ENCODE measurements at places on chromosomes 13 and 19.

DNA sequence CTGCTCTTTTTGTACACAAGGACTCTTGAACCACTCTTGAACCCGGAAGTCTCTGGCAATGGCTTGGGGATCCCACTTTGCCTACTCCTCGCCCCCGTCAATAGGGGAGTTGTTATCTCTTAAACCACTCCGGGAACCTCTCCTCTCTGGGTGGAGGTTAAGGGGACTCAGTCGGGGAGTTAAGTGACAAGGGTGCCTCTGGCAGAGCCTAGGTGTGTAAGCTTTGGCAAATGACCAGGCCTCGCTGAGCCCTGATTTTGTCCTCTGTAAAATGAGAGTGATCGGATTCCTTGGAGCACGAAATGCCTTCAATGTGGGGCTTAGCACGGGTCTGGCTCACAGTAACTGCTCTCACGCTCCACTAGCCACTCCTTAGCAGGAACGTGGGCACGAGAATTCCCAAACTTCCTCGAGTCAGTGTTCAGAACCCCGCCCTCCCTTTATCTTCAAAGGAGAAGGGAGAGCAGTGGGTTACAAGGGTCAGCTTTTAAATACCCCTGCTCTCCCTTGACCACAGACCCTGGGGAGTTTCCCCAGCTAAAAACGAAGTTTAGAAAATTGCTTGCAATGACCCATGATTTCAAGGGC lies 193.3 kb downstream of the KATNAL1 start:
- DNase-seq, result no peak

DNA sequence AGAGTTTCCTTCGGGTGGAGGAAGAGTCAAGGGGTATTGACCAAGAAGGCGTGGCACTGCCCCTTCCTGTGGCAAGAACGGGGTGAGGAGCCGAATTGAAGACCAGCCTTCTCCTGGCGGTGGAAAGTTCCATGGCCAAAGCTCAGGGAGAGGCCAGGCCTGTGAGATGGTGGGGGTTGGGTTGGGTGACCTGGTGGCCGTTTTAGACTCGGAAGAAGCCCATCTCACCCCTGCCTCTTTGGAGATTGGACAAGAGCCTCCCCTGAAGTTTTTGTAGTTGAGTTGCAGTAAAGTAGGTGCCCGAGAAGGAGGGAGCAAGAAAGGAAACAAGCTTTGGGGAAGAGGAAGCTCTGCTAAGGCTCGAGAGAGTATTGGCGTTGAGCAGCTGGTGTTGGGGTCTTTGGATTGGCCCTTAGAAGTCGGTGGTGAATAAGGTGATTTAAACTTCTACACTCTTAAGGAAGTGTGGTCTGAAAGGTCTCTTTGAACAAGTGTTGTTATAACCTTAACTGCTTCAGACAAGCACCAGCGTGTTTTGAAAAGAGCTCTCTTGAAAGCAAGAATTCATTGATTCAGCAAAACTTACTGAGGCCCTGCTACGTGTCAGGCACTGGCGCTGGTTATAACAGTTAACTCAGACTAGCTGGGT lies 964 bp downstream of the SPINT2 start:
- DNase-seq, result peak; percentile 43

- DNase-seq, result peak; percentile 12
Measured at GRCh38 chr19:3857449-3858003, 11.3 kb downstream of the ZFR2 start.

GRCh38 chr13:27712421-27712820 lies 79.9 kb upstream of the GSX1 start:
- no peak for DNase-seq

DNA sequence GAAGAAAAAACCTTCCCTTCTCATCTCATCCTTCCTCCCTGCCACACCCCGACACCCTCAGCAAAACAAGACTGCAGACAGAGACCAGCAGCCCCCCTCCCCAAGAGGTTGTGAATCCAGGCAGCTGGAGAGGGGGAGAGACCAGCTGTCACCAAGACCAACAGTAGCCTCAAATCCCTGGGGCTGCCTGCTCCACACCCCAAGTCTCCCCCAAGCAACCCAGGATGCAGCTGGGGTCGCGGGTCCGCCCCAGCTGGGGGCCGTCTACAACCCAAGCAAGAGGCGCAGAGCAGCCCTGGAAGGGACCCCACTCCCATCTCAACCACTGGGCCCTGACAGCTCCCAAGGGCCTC lies 7.1 kb downstream of the KLF16 start:
- no peak for DNase-seq

DNA sequence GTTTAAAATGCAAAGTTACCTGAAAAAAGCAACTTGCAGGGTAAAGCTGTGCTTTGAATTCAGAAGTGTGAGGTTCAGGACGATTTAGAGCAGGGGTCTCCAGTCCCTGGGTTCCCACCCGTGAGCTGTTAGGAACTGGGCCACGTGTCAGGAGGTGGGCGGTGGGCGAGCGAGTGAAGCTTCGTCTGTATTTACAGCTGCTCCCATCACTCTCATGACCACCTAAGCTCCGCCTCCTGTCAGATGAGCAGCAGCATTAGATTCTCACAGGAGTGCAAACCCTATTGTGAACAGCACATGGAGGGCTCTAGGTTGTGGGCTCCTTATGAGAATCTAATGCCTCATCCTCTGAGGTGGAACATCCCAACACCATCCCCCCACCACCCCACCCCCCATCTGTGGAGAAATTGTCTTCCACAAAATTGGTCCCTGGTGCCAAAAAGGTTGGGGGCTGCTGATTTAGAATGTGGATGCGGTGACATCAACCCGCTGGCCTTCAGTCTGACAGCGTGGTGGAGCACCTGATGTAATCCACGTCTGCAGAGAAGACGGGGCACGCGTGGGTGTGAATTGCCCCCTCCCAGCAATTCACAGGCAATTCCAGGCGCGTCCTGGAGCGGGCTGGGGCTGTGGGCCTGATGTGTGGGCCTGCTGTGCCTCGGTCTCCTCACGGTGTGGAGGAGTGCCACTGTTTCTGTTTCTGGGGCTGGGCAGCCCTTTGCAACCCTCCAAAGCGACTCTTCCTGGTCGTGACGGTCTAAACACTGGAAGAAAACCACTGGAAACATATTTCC lies 214.0 kb upstream of the SOX1 start:
- DNase-seq, result peak; percentile 56

GRCh38 chr19:9058905-9059667 lies 27.8 kb upstream of the OR1M1 start:
- DNase-seq, result no peak

- no peak for DNase-seq
Measured at GRCh38 chr13:30110301-30111070, 196.9 kb downstream of the KATNAL1 start.

- DNase-seq, result no peak
Measured at GRCh38 chr19:28492201-28492600, 720.8 kb downstream of the UQCRFS1 start.

DNA sequence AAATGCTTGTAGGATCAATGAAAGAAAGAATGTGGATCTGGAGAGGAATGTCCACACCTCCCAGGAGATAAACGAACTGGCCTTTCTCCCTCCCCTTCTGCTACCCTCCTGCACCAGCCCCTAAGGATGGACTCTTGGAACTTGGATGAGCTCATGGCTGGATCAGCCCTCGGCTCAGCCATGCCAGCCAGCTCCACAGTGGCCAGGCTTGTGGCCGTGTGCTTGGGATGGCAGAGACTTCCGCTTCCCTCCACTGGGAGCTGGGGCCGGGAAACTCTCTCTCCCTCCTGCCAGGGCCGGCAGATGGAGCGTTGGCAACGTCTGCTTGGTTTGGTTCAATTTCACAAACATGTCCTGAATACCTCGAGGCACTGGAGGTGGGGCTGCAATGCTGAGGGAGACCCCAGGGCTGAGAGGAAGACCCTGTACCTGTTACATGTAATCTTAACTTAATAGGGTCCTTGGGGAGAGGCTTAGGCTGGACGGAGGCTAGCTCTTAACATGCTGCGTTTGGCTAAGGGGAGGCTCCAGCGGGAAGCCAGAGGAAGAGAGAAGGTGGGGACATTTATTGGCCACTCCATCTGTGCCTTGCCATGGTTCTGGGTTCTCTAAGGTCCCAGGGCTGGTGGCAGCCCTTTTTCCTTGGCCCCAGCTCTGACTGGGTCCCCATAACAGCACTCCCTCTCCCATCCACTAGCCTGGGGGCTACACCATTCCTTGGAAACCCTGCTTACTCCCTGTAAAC lies 152.5 kb downstream of the IER2 start:
- no peak for DNase-seq

GRCh38 chr13:97555034-97555433 lies 121.1 kb downstream of the RAP2A start:
- DNase-seq, result no peak

DNA sequence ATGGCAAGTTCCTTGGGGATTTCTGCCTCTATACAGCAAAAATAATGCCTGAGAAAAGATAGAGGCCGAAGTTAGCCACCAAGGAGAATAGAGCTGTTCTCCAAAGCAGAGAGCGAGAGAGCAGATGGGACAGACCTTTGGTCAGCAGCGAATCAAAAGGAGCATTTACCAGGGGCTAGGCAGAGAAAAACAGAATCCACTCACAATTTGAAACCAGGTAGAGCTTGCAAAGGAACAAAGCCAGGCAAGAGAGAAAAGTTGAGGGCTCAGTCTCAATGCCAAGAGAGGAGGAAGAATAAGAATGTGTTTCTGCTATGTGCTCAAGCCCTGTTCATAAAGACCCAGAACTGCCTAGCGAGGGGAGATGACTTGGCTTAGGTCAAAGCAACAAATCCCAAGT lies 112.8 kb downstream of the DCT start:
- no peak for DNase-seq

- no peak for DNase-seq
Measured at GRCh38 chr13:77503398-77503797, 32.1 kb upstream of the SCEL start.

GRCh38 chr19:29549105-29550070 lies 23.6 kb downstream of the VSTM2B start:
- DNase-seq, result no peak

DNA sequence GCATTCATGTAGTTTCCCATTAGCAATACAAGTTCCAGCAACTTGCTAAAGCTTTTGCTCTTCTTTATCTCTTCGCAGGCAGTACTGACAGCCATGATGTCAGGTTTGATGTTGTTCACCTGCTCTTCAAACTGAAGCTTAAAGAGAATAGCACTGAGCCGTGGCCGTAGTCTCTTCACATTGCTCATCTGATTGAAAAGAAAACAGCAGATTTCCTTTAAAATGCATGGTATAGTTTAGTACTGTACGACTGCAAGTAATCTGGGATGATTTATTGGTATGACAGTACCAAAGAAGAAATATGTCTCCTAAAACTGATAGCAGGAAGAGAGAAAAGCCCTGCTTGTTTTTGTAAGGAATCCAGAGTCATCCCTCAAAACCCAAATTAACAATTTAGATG lies 284.4 kb downstream of the DIAPH3 start:
- DNase-seq, result no peak

DNA sequence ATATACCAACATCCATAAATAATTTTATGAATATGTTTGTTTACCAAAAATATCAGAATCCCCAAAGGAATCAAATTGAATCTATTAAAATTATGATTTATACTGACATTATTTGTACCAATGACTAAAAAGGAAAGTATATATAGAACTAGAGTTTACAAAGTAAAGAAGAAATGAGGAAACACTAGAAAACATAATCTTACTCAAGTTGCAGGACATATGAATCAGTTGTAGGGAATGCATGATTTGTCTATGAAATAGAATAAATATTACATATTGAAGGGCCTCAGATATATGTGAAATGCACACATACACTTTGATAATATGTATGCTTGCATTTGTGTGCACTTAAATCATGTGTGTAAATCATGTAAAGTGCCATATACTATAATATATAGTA lies 1466.4 kb downstream of the EFNB2 start:
- DNase-seq, result no peak

- no peak for DNase-seq
Measured at GRCh38 chr13:91639330-91639729, 240.9 kb downstream of the GPC5 start.

DNA sequence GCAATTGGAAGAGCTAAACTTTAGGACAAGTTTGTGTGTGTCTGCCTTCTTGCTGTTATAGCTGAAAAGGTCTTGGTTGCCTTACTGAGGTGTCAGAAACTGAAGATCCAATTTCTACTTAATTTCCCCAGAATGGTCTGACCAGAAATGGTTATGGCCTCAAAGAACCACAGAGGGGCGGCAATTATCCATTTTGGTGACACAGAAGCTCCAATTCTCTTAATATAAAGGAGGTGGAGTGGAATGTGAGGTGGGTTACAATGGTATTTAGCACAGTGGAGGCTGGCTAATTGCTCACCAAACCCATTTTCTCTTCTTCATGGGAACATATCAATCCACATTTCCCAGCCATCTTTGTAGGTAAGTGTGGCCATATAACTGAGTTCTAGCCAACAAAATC lies 1157.2 kb downstream of the OLFM4 start:
- DNase-seq, result no peak

- DNase-seq, result peak; percentile 81
Measured at GRCh38 chr19:10260141-10260584, 8.1 kb downstream of the MRPL4 start.

DNA sequence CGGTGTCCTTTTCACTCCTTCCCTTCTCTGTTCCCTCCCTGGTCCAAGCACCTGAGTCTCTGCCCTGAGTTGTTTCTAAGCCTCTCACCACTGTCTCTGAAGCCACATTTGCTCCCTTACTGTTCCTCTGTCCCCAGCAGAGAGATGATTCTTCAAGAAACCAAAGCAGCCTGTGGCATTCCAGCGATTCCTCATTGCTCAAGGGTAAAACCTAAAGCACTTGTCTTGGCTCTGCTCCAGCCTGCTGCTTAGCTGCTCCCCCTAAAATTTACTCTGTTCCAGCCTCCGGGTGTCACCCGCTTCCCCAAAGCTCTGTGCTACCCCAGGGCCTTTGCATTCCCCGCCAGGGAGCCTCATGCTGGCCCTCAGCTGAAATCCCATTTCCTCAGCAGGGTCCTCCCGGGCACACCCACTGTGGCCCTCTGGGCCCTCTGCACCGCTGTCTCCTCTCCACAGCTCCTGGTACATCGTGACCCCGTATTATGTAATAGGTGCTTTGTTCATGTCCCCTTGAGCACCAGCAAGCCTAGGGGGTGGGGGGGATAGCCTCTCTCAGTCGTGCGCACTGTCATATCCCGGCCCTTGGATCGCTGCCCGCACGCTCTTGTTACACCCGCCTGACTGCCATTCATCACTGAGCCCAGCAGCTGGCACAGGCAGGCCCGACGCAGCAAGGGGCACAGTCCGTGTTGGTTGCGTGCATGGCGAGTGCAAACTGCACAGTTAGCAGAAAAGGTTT lies 15.8 kb downstream of the TECR start:
- peak; percentile 91 for DNase-seq

- no peak for DNase-seq
Measured at GRCh38 chr13:66098931-66099628, 1131.1 kb downstream of the PCDH9 start.

- no peak for DNase-seq
Measured at GRCh38 chr13:58830841-58831240, 1199.3 kb downstream of the PCDH17 start.

GRCh38 chr13:40985381-40986100 lies 33.6 kb downstream of the ELF1 start:
- DNase-seq, result no peak

- DNase-seq, result no peak
Measured at GRCh38 chr19:37925212-37925611, 18.2 kb downstream of the SIPA1L3 start.

Data from NCI-H510A treated with DMSO at 0.1 percent for 48 hours (cell line).